ENCODE measurements at places on chromosomes 12 and 14.

- no peak for DNase-seq
Observed at GRCh38 chr14:31449971-31450610, 7.2 kb downstream of the DTD2 start.

DNA sequence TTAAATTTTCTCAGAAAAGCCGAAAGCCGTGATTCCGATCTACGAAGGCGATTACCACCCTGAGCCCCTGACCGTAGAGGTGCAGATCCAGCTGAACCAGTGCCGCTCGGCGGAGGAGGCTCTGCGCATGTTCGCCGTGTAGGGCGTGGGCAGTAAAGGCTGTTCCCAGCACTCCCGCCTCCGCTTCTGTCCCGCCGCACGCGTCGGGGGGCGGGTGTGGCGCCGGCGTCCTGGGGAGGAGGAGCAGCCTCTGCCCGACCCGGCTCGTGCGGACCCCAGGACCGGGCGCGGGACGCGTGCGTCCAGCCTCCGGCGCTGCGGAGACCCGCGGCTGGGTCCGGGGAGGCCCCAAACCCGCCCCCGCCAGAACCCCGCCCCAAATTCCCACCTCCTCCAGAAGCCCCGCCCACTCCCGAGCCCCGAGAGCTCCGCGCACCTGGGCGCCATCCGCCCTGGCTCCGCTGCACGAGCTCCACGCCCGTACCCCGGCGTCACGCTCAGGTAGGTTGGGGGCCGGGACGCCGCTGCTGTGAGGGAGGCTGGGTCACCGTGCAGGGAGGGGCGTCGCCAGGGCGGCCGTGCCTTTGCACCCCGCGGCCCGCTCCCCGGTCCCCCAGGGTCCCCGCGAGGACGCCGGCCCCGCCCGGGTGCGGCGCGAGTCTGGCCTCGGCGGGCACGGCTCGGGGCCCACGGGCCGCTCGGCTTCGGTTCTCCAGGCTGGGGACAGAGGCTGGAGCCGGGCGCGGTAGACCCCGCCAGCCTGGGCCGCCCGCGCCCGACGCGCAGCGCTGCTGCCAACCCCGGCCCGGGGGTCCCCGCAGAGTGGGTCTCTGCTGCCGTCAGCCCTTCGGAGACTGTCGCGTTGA is at the start of gene B3GNT4:
Gene B3GNT4, plus strand, starts transcription at position 409 of the 866 bp plus-strand sequence. CDS start 910 bp downstream, outside the sequence.
- DNase-seq, result peak; percentile 61

- DNase-seq, result no peak
Observed at GRCh38 chr14:75260025-75260763, 18.4 kb upstream of the FOS start.

DNA sequence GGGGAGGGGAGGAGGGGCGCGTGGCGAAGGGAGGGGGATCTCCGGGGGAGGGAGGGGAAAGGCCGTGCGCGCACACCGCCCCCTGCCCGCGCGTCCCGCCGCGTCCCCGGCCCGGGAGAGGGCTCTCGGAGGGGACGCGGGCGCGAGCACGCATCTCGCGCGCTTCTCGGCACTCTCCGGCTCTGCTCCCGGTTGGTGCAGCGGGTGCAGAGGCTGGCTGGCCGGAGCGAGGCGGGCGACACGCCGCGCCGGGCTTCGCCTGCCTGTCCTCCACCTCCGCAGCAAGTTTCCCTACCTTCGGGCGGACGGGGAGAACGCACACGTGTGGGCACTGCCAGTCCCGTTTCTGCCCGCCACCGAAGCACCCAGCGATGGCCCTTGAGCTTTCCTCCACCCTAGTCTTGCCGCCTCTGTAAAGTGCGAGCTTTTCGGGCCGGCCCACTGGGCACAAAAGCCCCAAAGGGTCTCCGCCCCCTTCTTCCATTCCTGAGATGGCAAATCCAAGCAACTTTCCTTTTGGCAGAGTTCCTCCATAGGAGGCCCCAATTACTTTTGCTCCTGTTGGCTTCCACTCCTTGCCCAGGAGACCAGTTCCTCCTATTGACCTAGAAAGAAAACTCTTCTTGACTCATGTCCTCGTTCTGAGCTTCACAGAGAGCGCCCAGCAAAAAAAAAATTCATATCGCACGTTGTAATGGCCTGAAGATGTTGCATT is 363 bp upstream of the CSAD start:
- DNase-seq, result peak; percentile 73

DNA sequence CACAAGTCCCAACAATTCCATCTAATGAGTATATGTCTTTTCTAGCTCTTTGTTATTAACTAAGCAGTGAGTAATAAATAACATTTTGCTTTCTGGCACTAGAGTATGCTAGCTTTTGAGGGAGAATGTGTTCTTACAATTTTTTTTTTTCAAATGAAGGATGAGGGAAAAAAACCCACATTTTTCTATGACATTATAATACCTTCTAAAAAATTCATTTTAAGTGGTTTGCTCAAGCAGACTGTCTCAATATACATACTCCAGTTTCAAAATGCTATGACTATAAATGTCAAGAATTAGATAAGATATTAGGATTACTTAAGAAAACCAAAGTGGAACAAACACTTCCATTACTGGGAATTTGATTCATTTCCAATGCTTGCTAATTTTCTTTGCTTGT is 394.6 kb downstream of the C12orf75 start:
- no peak for DNase-seq

DNA sequence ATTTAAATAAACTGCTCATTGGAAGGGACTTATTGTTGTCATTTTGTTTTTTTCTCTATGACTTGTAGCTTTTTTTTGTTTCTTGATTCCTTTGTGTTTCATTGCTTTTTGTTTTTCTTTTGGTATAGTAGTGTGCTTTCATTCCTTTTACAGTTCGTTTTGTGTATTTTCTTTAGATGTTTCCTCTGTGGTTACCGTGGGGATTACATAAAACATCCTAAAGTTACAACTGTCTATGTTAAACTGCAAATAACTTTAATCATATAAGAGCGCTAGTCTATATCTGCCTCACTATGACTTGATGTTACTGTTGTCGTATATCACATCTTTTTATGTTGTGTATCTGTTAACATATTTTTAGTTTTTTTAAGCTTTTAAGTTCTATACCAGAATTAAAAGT is 86.9 kb downstream of the ATF7IP start:
- DNase-seq, result no peak

GRCh38 chr14:101721951-101722661 is 39.4 kb upstream of the PPP2R5C start:
- DNase-seq, result no peak

GRCh38 chr12:75975702-75976101 is 55.9 kb downstream of the PHLDA1 start:
- no peak for DNase-seq

DNA sequence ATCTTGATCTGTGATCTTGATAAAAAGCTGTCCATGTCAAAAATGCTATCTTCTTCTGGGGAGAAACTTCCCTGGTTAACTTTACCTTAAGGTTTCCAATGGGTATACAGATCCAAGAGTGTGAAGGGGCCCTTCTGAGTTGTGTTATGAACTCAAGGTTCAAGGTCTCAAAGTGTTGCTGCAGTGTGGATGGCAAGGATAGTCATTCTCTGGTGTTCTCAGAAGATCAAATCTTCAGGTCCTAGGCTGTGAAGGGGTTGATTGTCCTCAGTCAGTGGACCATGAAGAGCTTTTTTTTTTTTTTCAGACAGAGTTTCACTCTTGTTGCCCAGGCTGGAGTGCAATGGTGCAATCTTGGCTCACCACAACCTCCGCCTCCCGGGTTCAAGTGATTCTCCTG is 114.4 kb downstream of the SPTSSA start:
- DNase-seq, result no peak

- DNase-seq, result no peak
Observed at GRCh38 chr12:44627387-44628166, 248.5 kb downstream of the NELL2 start.

- DNase-seq, result no peak
Observed at GRCh38 chr14:87628780-87629179, 364.2 kb downstream of the GALC start.

DNA sequence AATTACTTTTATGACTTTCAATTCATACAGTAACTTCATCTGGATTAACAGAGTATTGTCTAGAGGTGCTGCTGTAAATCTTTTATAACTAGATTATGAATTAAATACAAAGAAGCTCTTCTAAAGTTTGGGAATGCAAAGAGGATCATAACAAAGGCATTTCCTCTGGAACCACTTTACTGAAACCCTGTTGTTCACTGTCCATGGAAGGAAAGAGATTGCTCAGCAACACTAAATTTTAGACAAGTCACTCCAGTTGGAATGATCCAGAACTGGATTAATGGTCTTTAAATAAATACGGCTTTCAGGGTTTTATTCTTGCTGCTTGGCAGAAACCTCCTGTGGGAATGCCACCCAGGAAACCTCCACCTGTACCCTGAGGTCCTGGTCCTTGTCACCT is 250.6 kb downstream of the KSR2 start:
- no peak for DNase-seq
